ENCODE measurements at places on chromosomes 16 and 17.

- no peak for DNase-seq
Observed at GRCh38 chr17:2571523-2572303, 21.7 kb upstream of the PAFAH1B1 start.

GRCh38 chr17:57120814-57121213, 35.8 kb downstream of the AKAP1 start:
- DNase-seq, result no peak

DNA sequence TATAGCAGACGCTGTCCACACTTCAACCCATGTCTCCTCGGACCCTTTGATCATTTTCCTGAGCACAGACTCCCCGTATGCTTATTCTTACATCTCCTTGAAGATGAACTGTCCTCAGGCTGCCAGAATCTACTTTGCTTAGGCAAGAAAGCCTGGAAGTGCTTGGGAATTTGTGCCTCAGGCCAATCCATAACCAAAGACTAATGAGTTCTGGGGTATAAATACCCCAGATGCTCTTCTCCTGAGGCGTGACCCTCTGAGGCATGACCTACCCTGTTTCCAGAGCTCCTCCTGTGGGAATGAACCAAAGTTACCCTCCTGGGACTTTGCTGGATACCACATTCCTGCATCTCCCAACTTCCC, 10.1 kb upstream of the TEKT3 start:
- no peak for DNase-seq

- peak; percentile 59 for DNase-seq
Observed at GRCh38 chr17:63699638-63700527, at the start of gene LIMD2. TSS of gene LIMD2 (minus strand) at chr17:63700125. CDS start at chr17:63699298, 827 bp downstream.

GRCh38 chr16:67544329-67544841, 15.8 kb downstream of the RIPOR1 start:
- no peak for DNase-seq

DNA sequence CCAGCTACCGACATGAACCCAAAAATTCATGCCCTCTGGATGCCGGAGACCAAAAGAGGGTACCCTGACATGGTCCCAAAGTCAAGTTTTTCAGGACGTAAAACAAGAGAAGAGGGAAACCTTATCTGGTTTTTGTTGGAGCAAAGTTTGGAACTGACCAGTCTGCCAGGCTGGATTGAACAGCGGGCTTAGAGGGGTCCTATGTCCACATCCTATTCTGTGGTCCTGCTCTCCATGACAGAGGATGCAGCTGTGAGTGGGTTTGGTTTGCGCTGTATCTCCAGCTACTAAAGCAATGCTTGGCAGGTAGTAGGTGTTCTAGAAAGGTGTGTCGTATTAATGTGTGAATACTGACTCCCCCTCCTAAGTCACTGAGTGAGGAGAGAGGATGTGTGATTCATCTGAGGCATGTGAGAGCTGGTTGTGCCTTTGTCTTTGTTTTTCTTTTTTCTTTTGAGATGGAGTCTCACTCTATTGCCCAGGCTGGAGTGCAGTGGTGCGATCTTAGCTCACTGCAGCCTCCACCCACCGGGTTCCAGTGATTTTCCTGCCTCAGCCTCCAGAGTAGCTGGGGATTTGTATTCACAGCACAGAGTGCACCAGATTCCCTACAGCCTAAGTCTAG, 31.0 kb downstream of the PMM2 start:
- DNase-seq, result no peak

DNA sequence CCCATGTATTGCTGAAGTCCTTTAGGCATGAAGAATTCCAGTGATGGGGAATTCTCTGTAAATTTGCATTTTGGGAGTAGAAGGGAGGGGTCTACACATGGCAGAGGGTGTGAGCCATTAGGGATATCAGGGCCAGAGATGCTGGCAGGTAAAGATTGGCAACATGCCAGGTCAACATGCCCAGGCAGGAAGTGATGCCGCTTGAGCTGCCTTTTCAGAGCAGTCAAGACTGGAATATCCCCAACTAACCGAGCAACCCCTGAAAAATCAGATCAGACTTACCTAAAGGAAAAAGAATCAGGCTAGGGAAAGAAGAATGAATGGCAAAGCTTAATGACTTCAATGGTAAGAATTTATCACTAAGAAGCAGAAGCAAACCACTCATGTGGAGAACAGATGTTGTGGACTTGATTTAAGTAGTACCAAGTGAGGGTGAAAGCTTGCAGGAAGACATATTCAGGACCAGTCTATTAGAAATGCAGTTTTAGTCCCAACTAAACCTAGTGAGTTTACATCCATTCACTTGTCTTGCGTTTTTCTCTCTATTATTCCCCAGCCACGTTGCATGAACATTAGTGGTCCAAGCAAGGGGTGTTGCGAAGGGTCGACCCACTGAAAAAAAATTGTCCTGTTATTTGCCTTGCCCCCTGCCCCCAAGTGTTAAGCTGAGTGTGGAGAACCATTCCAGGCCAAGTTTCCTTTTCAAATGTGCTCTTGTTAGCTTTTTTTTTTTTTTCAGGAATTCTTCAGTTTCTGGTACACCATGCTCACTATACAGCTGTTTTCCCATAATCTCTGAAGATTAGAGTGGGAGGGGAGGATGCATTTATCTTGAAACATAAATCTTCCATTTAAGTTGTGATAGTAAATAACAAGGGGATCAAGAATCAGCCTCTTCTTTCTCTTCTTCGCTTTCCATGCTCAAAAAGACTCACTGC, 105.2 kb downstream of the ABCA8 start:
- DNase-seq, result peak; percentile 57

- no peak for DNase-seq
Observed at GRCh38 chr16:53991754-53992378, 287.9 kb downstream of the FTO start.

DNA sequence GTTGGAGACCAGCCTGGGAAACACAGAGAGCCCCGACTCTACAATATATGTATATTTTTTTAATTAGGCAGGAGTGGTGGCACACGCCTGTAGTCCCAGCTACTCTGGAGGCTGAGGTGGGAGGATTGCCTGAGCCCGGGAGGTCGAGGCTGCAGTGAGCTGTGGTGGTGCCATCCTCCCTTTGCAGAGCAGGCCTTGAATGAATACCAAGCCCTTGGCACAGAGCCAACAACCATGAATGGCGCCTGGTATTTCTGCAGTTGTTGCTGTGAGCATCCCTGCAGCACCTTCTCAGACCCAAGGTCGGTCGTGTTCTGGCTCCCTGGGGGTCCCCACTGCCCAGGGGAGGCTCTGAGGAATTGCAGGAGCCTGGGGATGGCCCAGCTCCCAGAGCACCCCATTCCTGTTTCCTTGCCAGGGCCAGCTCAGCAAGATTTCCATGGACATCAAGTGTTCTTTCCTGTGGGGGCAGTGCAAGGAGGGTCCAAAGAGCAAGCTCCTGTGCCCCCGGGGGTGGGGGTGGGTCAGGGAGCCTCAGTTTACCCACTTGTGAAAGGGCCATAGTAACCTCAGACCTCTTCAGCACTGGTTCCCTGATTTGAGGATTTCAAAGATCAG, 25.6 kb upstream of the RMI2 start:
- DNase-seq, result no peak

- no peak for DNase-seq
Observed at GRCh38 chr16:17069681-17070080, 401.1 kb downstream of the XYLT1 start.

DNA sequence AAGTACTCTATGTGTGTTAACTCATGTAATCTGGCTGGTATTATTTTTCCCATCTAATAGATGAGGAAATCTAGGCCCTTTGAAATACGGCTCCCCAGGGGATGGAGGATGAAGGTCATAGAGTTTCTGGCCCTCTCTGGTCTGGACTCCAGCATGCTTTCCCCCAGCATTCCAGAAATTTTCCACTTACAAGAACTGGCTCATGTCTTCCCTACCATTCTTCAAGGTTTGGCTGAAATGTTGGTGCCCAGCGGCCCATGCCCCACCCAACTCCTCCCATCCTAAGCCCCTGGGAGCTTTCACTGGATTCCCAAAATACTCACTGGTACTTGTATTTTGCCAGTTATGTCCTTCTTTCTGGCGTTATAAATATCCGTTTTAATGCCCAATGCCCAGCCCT, 237.5 kb upstream of the NLRP1 start:
- no peak for DNase-seq

DNA sequence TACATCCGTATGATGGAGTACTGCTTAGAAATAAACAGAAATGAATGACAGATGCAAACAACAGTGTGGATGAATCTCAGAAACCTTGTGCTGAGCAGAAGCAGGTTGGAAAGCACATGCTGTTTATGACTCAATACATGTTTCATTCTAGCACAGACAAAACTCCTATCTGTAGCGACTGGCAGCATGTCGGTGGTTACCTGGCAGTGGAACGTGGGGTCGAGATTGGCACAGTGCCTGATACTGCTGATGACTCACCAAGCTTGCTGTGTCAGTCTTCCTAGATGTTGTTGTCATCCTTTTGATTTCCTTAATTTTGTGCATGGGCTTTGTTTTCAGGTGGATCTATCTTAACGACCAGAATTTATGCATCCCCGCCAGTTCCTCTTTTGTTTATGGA, 62.1 kb downstream of the GAN start:
- no peak for DNase-seq

DNA sequence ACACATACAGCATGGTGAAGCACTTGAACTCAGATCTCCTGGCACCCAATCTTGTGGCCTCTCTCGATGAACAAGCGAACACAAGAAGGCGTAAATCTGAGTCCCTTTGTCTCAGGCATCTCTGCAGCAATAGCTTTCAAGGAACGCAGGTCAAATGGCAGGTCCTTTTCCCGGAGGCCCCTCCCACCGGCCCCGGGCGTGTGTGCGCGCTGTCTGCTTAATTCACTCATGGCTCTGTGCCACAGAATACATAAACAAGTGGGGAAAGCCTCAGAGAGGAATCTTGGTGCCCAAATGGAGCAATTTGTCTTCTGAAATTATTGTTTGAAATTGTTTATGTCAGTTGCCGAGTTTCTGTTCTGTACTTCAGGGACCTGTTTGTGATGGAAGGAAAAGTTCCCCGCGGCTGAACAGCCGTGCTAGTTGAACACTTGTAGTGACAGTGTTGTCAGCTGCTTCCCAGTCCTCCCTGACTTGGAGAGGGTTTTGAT, 14.8 kb downstream of the MYOCD start:
- no peak for DNase-seq

GRCh38 chr17:79671085-79671694, 59.6 kb upstream of the ENPP7 start:
- no peak for DNase-seq

DNA sequence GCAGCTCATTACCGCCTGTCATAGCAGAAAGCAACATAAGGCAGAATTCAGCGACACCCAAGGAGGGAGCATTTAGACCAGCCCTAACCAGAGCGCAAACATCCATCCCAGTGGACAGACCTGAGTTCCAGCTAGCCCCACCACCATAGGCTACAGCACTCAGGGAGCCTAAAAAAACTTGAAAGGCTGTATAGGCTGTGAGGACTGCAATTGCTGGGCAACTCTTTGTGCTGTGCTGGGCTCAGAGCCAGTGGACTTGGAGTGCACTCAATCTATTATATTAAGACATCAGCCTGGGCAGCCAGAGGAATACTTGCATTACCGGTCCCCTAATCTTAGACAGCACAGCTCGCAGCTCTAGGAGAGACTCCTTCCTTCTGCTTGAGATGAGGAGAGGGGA, 207.3 kb downstream of the KIF2B start:
- no peak for DNase-seq

All from ureter (tissue), 1 donor.